ENCODE measurements at places on chromosomes 12 and 14.

GRCh38 chr12:27076928-27077327, 5.5 kb downstream of the C12orf71 start:
- no peak for DNase-seq

- no peak for DNase-seq
Measured at GRCh38 chr12:5776091-5776490, 169.0 kb downstream of the ANO2 start.

GRCh38 chr12:53064613-53065436, 14.4 kb downstream of the SPRYD3 start:
- DNase-seq: no peak

DNA sequence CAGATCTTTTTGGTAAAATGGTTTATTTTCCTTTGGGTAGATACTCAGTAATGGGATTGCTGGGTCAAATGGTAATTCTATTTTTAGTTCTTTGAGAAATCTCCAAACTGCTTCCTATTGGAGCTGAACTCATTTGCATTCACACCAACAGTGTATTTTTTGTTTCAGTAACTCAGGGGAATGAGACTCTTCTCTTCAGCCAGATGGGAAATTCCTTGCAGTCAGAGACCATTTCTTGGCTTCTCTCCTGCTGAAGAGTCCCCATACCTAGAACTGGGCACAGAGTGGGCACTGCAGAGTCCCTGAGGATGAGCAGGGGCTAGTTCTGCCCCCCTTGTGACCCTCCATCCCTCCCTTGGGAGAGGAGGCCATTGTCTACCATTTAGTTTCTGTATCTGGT, 10.8 kb downstream of the SDSL start:
- no peak for DNase-seq

DNA sequence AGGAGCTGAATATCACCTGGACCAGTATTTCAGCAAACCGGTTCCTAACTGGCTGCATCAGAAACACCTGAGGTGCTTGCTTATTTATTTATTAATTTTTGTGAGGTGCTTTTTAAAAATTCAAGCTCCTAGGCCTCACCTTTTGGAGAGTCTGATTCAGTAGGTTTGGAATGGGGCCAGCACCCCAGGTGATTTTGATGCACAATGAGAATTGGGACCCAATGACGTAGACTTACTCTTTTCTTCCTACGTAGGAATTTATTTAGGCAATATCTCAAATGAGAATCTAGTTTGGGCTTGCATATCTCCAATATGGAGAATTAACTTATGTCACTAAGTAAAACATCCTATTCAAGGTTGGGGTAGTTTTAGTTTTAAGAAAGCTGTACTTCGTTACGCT, 7.3 kb downstream of the YEATS4 start:
- DNase-seq: no peak

GRCh38 chr12:79302162-79302814, 388.5 kb downstream of the PAWR start:
- no peak for DNase-seq

DNA sequence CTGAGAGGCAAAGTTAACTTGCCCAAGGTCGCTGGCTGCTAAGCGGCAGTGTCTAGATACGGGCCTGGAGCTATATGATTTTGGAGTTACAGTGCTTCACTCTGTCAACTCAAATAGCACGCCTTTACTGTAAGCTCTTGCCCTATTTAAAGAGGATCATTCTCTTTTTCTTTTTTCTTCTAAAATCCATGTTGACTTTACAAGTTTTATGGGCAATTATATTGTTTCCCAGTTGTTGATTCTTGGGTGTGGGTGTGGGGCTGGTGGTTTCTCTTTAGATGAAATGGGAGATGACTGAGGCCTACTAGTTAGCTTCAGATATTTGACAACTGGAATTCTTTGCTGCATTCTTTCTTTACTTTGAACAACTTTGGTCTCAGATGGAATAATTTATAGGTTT, 70.7 kb downstream of the C12orf75 start:
- DNase-seq: no peak

DNA sequence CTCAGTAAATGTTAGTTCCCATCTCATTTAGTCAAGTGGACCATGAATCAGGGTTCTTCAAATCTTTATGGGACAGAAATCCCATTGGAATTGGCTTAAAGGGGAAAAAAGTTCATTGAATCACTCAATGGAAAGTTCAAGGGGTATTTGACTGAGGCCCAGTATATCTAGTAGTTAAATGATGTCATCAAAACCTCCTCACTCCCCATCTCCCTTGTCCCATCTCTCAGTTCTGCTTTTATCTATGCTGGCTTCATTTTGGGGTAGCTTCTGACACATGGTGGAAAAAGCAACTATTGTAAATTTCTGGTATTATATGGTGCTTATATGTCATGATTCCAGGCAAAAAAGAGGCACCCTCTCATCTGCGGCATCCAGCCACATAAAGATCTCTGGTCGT, 51.9 kb downstream of the DAAM1 start:
- no peak for DNase-seq

DNA sequence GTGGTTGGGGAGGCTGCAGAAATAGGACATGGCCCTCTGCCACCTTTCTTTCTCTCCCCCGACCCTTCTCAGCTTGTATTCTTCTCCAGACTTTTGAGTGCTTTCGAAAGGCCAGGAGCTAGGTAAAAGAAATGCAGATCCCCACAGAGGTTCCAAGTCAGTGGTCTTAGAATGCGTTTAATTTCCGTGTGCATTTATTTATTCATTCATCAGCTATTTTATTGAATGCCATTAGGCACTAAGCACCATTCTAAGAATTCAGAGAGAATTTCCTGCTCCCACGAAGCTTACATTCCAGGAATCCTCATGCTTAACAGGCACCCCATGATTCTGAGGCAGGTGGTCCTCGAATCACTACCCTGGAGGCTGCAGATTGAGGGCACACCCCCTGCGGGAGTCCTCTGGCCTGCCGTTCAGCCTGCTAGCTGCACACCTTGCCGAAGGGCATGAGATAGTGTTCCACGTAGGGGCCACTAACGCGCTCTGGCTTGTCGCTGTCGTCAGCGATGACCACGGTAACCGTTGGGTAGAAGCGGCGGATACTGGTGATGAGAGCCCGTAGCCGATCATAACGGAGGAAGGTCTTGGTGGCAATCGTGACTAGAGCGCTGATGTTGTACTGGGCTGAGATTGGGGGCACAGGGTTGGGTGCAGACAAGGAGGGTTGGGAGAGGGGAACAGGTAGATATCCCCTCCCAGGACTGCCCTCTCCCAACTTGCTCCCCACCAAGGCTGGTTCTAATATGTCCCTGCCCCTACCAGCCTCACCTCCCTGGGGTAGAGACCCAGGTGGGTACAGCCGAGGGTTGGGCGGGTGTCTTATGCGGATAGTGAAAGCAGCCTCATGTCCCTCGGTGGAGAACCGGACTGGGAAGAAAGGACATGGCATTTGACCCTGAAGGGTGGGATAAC, 4.5 kb downstream of the B4GALNT1 start:
- no peak for DNase-seq

GRCh38 chr12:51326698-51327439, 2.9 kb upstream of the BIN2 start:
- no peak for DNase-seq

DNA sequence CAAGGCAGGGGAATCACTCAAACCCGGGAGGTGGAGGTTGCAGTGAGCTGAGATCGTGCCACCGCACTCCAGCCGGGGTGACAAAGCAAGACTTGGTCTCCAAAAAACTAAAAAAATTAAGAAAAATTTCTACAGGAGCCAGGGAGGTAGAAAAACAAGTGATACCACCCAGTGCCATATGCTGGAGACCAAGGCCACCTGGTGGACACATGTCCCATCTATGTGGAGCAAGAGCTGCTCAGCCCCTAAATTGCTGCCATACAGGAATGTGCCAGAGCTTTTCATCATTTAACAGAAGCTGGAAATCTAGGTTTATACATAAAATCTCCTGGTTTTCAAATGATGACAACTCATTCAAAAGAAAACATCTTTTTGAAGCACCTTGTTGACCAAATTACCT, 61.4 kb upstream of the ELK3 start:
- DNase-seq: no peak
